ENCODE measurements at places on chromosomes 16 and 17. TPM values are rescaled to one million over a fixed set of nuclear protein-coding genes. Genes with fewer than 3 reads are reported as not detected.

Gene EVPL
- 0.11 TPM for total RNA-seq

Gene TEX14
- total RNA-seq: 0.09 TPM

Gene NPIPB2
- 4.1 TPM for total RNA-seq

DNA sequence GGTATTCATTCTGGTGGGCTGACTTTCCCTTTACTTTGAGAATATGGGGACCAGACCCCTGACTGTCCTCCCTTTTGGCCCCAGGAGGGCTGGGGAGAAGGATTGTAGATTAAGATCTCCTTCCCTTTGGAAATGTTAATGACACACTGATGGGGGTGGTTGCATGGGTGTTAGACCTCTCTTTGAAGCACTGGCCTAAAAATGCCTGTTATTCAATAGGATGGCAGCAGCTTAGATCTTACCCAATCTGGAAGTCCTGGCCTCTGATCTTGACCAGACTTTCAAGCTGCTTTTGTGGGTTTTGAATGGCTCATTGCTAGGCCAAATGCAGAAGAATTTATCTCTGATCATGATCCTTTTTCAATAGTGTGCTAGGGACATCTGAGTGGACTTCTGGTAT is 25.7 kb downstream of the MAP3K3 start:
- no peak for DNase-seq

DNA sequence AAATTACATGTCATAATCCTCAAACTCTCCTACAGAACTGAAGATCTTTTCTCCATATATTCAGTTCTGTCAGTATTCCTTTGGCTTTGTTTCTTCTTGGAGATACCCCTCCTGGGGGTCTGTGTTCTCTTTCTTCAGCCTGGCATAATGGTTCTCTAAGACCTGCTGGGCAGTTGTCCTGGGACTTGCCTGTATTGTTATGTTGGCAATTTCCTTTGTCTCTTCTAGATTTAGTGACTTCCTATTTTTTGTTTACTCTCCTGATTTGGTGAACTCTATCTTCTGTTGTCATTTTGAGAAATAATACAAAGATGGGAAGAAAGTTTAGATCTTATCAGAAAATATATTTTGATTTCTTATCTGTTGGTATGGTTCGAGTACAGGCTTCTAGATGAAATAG is 127.8 kb downstream of the GOSR1 start:
- DNase-seq: no peak

Data from K562 (cell line).